SJSA1 (cell line): ENCODE measurements at places on chromosomes 11 and 22. TPM values are rescaled to one million over a fixed set of nuclear protein-coding genes. Genes with fewer than 3 reads are reported as not detected.

GRCh38 chr11:14314127-14314526, 44.9 kb downstream of the RRAS2 start:
- no peak for DNase-seq

- DNase-seq, result no peak
Observed at GRCh38 chr11:134229126-134229790, 4.8 kb downstream of the VPS26B start.

GRCh38 chr11:14096606-14097005, 134.1 kb downstream of the SPON1 start:
- no peak for DNase-seq

DNA sequence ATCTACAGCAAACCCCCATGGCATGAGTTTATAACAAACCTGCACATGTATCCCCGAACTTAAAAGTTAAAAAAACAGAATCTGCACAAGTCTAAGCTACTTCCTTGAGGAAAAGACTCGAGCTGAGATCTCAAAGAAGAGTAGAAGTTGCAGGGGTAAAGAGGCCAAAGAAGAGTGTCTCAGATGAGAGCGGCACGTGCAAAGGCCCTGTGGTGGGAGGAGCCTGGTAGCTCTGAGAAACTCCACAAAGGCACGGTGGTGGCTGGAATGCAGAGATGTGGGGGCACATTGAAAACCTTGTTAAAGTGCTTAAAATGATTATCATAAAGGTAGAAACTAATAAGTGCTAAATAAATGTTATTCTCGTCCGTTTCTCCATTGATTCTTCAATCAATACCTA, 103.2 kb upstream of the GRK3 start:
- no peak for DNase-seq

DNA sequence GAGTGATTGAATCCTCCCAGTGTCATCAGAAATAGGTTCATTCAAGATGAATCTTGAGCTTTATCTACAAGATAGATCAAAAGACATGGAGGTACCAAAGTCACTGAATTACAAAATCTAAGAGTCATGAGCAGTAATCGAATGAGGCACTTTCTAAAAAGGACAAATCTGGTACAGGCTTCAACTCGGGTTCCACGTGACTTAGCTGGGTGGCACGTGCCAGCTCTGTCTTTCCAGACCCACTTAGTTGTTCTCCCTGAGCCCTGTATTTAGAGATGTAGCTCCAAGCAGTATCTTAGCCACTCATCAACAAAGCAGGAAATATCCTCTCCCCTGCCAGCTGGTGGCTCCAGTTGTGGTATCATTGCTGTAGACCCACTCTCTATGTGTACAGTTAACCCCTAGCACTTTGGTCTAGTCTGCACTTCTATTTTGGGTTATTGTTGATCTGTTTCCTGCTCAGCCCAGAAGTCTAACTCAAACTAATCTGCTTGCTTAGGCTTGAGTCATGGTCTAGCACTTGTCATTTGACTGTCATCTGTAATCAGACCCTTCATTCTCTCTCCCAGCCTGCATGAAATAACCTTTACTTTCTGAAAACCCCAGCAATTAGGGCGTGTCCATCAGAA, 528.7 kb downstream of the ETS1 start:
- DNase-seq, result no peak

GRCh38 chr11:86801364-86801763, 1.0 kb downstream of the PRSS23 start:
- DNase-seq, result peak; percentile 9

DNA sequence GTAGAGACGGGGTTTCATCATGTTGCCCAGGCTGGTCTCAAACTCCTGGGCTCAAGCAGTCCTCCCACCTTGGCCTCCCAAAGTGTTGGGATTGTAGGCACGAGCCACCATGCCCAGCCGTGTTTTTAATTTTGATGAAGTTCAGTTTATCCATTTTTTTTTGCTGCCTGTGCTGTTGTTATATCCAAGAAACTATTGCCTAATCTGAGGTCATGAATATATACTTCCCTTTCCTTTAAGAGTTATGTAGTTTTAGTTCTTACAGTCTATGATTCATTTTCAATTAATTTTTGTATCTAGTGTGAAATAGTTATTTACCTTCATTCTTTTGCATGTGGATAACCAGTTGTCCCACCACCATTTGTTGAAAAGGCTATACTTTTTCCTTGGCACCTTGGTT, 50.3 kb upstream of the SORL1-AS1 start:
- no peak for DNase-seq

DNA sequence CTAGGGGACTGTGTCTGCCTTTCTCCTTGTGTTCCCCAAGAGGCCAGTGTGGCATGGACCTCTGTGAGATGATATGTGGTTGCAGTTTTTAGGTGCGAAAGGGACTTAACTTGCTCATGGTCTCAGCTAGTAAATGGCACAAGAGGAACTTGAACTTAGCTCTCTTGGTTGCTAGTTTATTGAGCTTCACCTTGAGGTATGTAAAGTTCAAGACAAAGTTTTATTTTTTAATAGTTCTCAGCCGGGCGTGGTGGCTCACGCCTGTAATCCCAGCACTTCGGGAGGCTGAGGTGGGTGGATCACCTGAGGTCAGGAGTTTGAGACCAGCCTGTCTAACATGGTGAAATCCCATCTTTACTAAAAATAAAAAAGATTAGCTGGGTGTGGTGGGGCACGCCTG, 71.6 kb upstream of the SUSD2 start:
- DNase-seq, result no peak

Gene MS4A12
- total RNA-seq, result not detected in 2 replicates

Gene PRG3
- total RNA-seq, result not detected in 2 replicates

Gene CNGA4
- not detected in 2 replicates for total RNA-seq

Gene OR5P2
- total RNA-seq, result 0.16 and 0.37 TPM in 2 replicates
